Small intestine (tissue), 16 donors: ENCODE measurements at places on chromosomes 2 and 18.
A peak's percentile ranks its signal among the peaks of the same experiment; 100 is the strongest.

DNA sequence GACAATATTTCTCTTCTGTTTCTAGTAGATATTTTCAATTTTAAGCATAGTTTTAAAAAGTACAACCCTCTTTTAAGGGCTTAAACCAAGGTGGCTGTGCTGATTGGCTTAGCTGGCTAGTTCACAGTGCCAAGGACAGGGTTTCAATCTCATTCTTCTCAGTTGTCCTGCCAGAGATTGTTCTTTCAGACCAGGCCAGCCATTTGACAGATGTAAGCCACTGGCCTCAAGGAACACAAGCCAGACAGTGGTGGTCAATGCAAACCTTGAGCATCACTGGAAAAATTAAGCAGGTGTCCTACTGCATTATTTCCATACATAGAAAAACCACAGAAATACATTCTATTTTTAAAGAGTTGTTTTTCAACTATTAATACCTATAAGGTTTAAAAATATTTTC lies 5.9 kb downstream of the RNF103 start:
- DNase-seq, result no peak

DNA sequence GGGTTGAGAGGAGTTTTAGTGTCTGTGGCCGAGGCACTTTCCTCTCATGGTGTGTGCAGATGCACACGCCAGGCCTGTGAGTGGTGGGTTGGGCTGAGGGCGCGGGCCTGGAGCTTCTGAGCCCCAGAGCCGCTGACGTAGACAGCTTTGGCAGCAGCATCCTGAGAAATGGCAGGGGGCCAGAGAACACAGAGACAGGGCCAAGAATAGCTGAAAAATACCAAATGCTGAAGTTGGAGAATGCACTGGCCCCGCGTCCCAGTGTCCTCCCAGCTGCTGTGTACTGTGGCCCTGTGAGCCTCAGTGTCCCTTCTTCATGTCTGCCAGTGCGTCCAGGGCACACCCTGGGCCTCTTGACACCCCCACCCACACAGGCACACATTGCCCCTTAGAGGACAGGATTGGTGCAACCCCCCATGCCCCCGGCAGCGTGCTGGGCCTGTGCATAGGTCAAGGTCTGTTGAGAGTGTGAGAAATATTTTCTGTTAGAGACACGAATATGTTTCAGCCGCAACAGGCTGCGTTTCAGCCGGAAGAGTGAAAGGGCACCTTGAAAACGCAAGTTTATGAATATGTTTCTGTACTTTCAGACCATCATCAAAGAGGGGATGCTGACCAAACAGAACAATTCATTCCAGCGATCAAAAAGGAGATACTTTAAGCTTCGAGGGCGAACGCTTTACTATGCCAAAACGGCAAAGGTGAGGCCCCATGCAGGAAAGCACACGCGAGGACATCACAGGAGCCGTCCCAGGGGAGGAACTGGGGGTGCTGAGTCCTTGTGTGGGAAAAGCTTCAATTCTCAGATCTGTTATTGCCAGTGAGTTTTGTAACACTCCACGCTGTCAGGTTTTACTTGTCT lies 33.6 kb downstream of the DGKD start:
- peak; percentile 66 for DNase-seq

DNA sequence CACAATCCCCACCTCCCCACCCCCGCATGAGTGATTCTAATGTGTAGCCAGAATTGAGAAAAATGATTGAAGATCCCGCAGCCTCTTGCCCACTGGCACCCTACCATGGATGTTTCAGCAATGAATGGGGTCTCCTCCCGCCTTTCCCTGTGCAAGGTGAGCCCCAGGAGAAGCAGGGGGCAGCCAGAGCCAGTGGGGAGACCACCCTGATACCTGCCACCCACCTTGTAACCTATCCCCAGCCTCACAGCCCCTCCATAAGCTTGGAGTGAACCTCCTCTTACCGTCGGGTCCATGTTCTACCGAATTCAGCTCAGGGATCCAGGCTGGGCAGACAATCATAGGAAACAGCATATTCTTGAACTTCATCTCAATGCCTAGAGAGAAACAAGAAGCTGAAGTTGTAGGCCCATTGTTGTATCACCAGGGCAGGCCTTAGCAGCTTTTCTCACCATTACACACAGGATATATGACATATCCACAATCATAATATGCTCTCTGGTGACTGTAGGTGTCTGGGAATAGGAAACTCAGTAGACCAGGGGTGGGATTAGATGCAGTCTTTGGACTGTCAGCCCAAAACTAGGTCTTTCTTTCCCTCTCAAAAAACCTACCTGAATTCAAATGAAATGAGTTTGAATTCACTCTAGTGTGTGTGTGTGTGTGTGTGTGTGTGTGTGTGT lies 30.9 kb downstream of the XDH start:
- no peak for DNase-seq

- no peak for DNase-seq
Observed at GRCh38 chr2:47655563-47655880, 127.4 kb upstream of the MSH6 start.

DNA sequence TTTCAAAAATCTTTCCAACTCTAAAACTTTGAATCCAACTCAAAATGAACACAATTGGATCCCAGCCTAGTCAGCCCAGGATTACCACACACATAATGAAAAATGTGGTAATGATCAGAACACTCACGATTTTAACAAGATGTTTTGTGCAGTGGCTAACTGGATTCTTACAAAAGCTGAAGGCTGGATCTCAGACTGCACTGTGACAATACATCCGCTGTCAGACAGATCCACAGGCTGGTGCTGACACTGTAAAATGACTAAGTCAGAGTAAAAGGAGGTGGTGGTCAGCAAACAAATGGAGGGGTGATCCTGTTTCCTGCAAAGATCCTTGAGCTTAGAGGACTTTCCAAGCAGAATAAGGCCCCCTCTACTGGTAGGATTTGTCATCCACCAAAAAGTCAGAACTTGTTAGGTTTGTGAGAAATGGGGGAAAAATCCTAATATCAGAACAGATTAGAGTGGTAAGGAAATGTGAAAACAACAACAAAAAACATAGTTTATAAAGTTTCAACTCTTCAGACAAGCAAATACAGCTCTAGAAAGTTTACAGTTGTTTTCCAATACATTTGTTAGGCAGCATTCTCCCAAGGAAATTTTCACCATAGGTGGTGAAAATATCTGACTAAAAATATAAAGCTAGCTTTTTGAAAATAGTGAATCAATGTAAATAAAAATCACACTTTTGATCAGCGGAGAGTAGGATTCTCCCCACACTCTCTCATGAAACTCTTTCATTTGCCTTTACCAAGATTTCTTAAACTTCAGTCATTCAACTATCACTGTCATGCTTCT lies 211.9 kb downstream of the AGPS start:
- peak; percentile 33 for DNase-seq

- no peak for DNase-seq
Observed at GRCh38 chr18:42192251-42193248, 237.5 kb downstream of the PIK3C3 start.

- DNase-seq, result peak; percentile 19
Observed at GRCh38 chr18:26506012-26506411, 42.3 kb downstream of the KCTD1 start.

- DNase-seq, result no peak
Observed at GRCh38 chr2:240295256-240296103, 140.0 kb upstream of the GPC1 start.

DNA sequence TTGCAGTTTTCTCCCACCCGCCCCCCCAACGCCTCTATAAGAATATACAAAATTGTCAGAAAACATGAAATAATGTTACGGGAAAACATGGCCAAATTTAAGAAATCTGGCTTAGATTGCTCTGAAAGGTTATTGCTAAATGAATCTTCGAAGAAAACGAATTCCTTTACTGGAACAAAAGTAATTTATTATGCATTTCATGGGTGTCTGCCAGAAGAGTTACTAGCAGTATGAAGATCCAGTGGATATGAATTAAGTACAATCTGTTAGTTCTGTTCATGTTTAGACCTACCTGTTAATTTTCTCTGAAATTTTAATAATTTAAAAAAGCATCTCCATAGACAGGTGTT lies 21.9 kb downstream of the GATA6 start:
- no peak for DNase-seq

DNA sequence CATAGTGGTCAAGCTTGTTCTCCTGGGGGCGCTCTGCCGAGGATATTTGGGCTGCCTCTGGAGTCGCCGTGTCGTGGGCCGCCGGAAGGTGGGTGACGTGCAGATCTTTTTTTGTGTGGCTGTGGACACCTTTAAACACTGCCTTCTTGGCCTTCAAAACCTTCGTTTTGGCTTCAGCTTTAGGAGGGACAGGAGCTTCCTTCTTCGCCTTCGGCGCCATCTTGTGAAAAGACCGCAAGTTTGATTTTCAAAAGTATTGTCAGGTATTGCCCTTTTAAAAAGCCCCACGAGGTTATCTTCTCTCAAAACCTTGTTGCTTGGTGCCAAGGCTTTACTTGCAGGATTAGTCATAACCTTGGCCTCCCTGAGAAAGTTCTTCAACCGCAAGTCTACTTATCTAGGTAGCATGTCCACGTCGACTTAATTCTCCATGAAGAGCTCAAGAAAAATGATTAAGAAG lies 20.8 kb downstream of the LAMA3 start:
- DNase-seq, result peak; percentile 30

DNA sequence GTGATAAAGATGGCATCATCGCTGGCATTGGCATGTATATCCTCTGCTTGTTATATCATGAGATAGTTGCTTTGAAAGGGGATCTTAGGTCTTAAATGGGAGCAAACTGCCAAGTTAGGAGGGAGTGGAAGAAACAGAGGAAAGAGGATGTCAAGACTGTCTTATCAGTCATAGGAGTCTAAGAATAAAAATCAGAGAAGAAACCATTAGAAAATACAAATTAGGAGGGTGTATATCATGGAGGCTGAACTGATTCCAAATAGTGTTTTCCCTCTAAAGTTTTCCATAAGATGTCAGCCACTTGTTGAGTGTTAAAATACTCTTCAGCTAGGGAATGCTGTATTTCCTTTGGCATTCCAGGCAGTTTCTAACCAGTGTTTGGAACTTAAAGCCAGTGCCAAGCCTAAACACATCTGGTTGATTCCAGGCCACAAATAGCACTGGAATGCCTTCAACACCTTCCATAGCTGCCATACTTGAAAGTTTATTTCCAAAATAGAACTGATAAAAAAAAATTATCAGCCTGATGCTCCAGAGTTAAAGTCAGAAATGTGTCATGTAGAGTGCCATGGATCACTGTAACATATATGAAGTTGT lies 129.4 kb downstream of the ZEB2 start:
- no peak for DNase-seq
